ENCODE measurements at places on chromosomes 6 and 20.

DNA sequence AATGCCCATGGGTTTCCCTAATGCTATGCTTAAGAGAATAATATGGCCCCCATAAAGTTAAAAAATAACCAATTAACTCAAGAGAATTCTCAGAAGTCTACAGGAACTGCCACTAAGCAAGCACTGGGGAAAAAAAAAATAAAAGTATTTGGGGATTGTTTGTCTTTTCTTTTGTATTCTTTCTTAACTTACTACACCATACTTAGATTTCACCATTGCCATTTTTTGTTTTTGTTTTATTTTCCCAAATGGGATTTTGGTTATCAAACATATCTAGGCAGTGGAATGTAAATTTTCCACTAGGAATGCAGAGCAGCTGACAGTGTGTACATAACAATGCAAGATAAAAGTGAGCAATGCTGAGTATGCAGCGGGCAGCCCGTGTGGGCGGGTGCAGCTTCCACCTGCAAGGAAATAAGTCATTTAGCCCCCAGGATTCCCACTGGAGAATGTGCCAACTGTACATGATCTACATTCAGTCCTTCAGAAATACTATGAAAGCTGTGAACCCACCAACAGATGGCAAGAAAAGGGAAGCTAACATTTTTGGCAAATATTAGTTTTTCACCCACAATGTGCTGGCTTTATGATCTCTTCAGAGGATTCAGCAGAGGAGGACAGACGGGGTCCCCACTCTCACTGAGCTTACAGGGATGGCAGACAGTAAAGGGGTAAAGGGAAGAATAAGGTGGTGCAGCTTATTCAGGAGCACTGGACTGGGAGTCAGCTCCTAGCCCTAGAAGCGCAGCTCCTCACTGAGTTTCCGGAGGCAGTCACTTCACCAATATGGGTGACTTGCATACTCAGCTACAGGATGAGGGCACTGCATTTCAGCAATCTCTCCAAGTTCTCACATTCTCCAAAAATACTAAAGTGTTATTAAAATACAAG is 44.4 kb downstream of the DCDC2 start:
- no peak for DNase-seq

DNA sequence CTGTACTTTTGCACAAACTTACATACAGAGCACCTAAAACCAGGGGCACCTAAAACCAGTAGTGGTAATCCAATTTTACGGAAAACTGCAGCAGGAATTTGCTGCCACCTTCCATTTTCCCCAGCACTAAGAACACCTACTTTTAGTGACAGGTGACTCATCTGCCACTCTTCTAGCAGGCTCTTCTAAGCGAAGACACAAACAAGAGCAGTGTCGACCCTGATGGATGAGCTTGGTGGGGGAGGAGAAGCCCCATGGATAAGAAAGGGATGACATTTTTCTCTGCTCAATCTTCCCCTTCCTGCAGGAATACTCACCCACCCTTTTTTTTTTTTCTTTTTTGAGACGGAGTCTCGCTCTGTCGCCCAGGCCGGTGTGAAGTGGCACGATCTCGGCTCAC is 116.9 kb downstream of the GMPR start:
- DNase-seq: no peak

- DNase-seq: no peak
Observed at GRCh38 chr6:73231986-73232391, 6.7 kb upstream of the KHDC1L start.

- DNase-seq: no peak
Observed at GRCh38 chr6:167469672-167470071, 144.8 kb downstream of the TTLL2 start.

DNA sequence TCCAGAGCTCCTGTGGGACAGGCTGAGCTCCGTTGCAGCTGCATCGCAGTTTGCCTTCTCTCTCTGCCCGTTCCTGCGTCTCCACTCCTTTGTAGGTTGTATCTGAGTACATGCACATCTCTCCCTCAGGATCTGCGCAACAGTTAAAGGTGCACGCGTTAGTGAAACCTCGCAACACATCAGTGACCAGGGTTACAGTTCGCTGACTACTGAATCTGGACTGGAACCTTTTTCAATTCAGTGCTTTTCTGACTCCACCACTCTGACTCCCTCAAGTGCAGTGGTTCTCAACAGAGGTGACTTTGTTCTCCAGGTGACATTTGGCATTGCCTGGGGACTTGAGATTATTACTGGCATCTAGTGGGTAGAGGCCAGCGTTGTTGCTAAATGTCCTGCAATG is 44.0 kb downstream of the UST start:
- DNase-seq: no peak

DNA sequence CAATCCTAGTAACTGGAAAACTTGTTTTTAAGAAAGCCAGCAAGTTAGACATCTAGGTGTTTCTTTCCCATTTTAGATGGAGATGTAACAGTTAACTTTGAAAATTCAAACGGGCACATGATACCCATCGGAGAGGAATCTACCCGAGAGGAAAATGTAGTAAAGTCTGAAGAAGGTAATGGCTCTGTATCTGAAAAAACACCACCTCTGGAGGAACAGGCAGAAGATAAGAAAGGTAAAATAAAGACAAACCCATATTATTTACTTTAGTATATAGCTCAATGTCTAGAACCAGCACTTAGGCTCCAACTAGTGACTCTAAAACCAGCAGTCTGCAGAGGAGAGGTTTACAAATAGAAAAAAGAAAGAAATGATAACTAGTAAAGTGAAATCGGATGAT is 75.9 kb downstream of the PHACTR2 start:
- no peak for DNase-seq

DNA sequence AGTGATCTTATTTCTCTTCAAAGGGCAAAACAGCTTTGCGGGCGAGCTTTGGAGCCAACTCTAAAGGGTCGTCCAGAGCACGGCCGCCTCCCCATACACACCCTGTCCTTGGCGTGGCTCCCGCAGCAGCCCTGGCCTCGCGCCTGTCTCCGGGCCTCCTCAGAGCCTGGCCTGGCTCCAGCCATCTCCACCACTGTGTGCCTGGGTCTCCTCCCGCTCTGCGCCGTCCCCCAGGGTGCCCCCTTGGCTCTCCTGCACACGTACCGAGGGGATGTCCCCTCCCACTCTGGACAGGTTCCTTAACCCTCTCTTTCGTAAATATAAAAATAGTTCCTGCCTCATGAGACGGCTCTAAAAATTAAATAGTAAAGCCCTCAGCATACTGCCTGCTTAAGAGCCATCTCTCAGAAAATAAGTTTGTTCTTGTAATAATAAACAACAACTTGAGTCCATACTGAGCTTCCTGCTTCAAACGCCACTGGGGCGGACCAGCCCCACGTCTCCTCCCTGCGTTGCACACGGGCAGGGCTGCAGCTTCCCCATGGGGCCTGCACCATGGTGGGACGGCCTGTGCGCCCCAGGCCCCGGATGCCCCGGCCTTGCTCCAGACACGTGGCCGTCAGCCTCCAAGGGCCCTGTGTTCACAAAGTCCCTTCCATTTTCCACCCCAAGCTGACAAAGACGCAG is 226.2 kb downstream of the TTLL2 start:
- no peak for DNase-seq

- DNase-seq: no peak
Observed at GRCh38 chr20:41476446-41476845, 109.8 kb upstream of the EMILIN3 start.

GRCh38 chr6:70380252-70380651 is 33.1 kb upstream of the FAM135A start:
- no peak for DNase-seq

DNA sequence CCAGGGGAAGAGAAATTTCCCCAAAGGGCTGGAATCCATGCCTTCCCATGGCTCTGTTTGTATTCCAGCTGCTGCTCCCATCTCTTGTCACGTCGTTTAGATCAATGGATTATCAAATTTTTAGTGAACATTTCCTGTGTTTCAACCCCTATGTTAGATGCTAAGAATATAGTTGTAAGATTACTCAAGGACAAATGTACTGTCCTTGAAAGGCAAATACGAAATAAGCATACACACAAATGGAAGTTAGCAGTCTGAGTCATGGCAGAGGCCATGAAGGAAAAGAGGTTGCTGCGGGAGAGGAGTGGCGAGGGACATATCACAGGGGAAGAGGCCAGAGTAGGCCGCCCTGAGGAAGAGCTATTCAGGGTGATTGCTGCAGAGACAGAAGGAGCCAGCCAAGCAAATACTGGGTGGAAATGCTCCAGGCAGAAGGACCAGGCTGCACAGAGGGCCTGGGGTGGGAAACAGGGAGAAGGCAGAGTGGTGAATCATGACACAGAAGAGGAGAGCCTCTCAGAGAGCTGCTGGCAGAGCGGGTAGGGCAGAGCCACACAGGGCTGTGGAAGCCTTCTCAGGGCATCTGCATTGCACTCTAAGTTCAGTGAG is 219.2 kb upstream of the LRFN2 start:
- no peak for DNase-seq

- DNase-seq: no peak
Observed at GRCh38 chr20:36728986-36729385, 16.9 kb downstream of the NDRG3 start.

DNA sequence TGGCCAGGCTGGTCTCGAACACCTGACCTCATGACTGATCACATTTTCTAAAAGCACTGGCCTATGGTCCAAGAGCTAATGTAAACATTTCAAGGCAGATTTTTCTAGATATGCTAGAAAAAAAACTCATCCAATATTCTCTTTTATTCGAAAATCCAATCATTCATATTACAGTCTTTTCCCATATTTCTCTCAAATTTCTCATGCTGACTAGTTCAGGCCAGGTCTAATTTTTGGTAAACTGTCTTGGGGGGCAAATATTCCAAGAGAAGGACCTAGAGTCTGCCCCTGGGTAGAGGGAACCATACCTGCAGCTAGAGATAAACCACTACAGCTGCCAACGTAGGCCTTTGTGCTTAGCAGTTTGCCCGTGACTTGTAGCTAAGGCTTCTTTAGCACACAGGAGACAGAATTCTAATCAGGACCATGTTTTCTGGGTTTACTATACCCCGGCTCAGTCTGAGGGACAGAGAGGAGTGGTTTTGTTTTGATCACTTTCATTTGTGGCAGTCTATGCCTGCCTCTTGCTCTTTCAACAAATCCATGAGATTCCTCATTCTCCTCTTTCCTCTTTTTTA is 71.8 kb upstream of the CITED2 start:
- no peak for DNase-seq

GRCh38 chr6:78611886-78612480 is 255.4 kb upstream of the IRAK1BP1 start:
- DNase-seq: no peak

DNA sequence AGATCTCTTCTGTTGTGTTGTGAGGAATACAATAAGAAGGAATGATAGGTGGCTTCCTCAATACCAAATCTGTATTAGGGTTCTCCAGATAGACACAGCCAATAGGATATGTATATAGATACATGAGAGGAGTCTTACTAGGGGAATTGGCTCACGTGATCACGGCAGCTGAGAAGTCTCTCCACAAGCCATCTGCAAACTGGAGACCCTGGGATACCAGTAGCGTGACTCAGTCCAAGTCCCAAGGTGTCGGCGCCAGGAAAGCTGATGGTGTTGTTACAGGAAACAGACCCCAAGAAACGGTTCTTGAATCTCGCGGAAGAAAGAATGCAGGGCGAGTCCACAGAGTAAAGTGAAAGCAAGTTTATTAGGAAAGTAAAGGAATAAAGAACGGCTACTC is 61.4 kb downstream of the SYTL3 start:
- DNase-seq: no peak
